M059J (cell line): ENCODE measurements at places on chromosomes 6 and 20.
A peak's percentile ranks its signal among the peaks of the same experiment; 100 is the strongest.

DNA sequence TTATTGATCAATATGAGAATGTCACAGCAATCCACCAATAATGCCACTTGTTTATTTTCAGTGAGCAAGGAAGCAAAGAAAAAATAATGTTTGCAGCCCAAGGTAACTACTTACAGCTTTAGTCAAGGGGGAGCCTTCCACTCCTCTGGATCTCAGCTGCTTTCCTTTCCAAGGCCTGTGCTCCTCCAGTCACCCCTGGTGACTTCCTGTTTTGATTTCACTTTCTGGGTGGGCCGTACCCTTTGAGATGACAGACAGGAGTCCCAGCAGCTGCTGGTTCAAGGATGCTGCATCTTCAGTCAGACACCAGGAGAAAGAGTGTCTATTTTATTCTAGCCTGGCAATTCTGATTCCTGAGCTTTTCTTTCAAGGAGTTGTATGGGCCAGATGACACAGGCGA is 5.6 kb upstream of the VNN2 start:
- DNase-seq: peak; percentile 25

- DNase-seq: no peak
Measured at GRCh38 chr6:13711324-13711732, 307 bp downstream of the RANBP9 start.

- DNase-seq: no peak
Measured at GRCh38 chr6:46612645-46613044, 40.0 kb downstream of the CYP39A1 start.

- peak; percentile 34 for DNase-seq
Measured at GRCh38 chr20:16434062-16434664, 139.1 kb downstream of the KIF16B start.

DNA sequence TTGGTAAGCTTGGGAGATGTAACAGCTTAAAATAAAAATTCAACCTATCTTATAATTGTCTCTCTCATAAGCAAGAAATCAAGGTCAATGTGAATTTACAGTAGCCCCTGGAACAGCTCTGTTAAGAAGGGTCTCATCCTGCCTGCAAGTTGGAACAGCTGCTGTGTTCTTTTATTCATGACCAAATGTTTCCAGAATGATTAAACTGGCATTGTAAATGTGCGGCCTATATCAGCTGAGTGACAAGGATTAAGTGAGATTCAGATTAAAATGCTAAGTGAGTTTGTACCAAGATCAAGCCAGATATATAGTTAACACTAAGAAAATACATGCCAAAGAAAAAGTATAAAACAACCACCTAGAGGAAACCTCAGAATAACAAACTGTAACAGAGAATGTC is 45.3 kb upstream of the NRSN1 start:
- DNase-seq: no peak

GRCh38 chr6:157853018-157853805 is 30.2 kb downstream of the SNX9 start:
- no peak for DNase-seq

DNA sequence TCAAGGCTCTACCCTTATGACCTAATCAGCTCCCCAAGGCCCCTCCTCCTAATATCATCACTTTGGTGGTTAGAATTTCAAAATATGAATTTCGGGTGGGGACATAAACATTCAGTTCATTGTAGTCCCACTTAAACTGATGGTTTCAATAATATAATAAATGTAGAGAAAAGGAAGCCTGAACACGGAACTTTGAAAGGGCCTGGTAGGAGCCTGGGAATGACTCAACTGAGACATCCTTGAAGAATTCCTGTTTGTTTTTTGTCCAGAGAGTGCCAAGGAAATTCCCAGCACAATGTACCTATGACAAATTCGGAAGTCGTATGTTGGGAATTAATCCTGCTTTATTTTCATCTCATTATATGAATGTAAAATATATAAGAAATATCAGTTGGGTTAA is 457.9 kb downstream of the PLCB1 start:
- DNase-seq: peak; percentile 8

DNA sequence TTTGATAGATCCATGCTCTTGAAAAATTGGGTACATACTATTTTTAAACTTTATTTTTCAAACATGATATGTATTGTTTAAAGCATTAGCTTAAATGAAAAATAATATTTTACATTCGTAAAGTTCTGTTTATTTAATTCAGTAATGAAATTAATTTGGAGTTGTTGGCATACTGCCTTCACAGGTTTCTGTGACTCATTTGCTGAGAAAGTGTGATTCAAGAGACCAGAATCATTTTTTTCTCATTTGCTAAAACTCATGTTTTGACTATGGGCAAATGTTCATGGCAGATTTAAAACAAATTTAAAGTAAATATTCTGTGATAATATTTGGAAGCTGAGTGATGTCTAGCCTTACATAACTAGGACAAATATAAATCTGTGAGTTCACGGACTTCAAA is 230.4 kb downstream of the BCKDHB start:
- peak; percentile 34 for DNase-seq

DNA sequence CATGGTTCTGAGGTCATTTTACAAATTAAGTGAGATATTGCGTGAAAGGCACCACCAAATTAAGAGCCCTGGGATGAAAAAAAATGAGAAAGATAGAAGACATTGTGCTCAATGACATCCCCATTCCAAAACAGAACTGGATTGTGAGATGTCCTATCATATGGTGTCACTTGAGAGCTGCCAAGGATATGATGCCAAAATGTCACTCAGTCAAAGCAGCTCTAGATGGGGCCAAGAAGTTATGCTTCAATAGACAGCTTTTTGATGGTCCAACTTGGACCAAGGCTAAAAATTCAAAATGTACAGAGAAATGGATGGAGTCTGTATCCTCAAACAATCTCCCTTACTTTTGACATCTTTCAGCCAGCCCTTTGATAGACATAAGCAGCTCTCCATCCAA is 180.8 kb downstream of the UST start:
- DNase-seq: no peak

DNA sequence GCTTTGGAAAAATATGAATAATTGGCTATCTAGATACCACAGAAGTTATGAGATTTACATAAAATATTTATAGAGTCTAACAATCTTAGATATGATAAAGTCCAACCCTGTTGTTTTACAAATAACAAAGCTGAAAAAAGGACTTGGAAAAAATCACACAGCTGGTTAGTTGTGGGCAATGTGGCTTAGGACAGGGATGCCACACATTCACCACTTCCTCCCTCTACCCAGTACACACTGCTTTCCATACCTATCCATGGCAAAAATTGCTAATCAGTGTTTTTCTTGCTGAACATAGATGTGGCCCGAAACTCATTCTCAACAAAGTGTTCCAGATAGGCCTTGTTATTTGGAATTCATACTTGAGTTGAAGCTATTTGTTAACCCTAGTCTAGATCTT is 147.3 kb upstream of the BMP5 start:
- DNase-seq: peak; percentile 28

DNA sequence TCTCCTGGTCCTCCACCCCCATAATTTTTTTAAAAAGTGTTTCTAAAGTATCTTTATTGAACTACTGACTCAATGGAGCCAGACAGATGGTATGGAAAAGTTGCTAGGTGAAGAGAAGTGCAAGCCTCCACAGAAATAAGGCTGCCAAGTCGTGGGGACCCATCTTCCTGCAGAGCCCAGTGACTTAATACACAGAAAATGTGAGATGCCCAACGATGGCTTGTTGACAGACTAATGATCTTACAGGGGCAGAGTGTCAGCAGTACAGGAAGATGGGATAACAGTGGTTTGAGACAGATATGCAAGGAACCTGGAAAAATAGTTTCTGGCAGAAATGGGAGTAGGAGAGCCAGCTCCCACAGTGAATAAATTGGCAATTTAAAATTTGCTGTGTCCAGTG is 43.3 kb downstream of the FYN start:
- DNase-seq: peak; percentile 37

DNA sequence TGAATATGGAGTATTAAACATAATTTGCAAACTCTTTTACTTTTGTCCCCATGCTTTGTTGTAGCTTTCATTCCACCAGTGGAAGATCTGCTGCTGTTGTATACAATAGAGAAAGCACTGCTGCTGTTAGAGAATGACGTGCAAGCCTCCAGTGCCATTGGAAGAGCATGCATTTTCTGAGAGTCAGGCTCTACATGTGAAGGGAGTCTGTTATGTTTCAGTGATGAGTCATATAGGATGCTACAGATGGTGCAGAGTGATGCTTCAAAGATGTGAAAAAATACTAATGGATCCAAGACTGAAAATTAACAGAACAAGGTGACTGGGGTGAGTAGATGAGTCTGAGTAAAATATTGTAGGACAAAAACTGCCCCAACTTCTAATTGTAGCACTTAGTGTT is 22.4 kb upstream of the BACH2 start:
- peak; percentile 3 for DNase-seq

GRCh38 chr6:27442932-27443331 is 30.0 kb downstream of the ZNF184 start:
- no peak for DNase-seq

GRCh38 chr6:54431466-54431865 is 123.2 kb downstream of the TINAG start:
- DNase-seq: no peak

GRCh38 chr6:140183881-140184280 is 809.4 kb upstream of the CITED2 start:
- DNase-seq: peak; percentile 48

DNA sequence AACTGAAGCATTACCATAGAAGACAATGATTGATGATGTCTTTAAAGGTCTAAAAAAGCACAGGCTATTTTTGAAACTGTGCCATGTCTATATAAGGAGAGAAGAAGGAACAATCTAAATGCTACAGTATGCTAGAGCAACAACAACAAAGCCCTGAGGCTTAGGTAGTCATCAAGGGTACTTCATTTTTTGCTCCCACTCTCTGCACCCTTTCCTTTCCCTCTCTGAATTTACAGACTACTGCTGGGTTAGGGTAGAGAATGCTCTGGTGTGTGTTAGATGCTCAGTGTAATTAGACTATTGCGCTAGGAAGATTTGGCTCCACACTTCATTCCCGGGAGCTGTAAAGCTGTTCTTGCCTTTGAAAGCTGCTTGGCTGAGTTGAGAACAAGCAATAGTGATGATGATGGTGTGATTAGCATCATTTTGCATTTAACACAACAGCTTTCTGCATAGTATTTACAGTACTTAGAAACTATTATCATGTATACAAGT is 1262.5 kb upstream of the CITED2 start:
- DNase-seq: peak; percentile 79

GRCh38 chr6:1679688-1680068 is 70.0 kb downstream of the FOXC1 start:
- peak; percentile 51 for DNase-seq

DNA sequence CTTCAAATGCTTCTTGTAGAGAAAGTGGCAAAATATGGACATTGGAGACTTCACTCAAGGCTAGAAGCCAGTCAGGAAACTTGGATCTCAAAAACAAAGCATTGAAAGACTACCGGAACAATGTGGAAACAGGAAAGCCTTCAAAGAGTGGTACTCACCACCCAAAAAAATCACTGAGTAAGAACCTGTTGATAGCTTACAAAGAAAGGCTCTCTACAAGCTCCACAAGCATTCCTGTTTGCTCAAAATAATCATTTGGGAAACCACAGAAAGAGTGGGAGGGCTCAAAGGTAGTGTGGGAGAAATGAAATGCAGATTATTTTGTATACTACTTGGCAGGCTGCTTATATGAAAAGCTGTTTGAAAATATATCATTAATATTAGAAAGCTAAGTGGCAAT is 9.5 kb upstream of the DST start:
- DNase-seq: peak; percentile 55

GRCh38 chr20:30963591-30963990 is 293.9 kb upstream of the DEFB115 start:
- DNase-seq: no peak

DNA sequence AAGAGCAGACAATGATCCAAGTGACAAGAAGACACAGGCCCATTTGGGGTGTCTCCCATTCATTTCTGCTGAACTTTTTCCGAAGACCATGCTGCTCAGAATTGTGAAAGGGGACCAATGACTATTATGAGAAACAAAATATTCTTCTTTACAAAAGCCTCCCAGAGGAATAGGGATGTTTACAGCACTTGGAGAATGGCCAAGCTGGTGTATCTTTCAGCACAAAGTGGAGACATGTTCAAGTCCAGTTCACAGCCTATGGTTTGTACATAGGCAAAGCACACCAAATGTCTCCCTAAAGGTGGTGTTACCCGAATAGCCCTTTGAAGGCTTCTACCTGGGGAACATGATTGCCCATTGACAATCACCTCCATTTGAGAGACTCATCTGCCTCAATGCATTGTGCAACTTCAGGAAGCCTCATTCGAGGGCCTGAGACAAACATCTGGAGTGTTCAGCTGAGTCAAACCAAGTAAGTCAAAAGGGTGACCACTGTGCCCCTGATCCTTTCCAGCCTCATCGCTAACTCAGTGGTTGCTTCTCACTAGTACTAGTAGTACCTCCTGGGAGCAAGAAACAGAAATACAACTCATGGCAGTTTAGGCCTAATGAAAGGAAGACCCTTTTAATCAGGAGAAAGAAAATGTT is 451.0 kb upstream of the MARCKS start:
- DNase-seq: no peak

- DNase-seq: peak; percentile 45
Measured at GRCh38 chr6:158050955-158051354, 69.3 kb downstream of the SYNJ2 start.

- DNase-seq: no peak
Measured at GRCh38 chr6:76466286-76466685, 393.8 kb upstream of the IMPG1 start.

GRCh38 chr6:81487489-81487888 is 265.0 kb downstream of the TENT5A start:
- DNase-seq: no peak
